ENCODE measurements at places on chromosomes 1 and 21.

DNA sequence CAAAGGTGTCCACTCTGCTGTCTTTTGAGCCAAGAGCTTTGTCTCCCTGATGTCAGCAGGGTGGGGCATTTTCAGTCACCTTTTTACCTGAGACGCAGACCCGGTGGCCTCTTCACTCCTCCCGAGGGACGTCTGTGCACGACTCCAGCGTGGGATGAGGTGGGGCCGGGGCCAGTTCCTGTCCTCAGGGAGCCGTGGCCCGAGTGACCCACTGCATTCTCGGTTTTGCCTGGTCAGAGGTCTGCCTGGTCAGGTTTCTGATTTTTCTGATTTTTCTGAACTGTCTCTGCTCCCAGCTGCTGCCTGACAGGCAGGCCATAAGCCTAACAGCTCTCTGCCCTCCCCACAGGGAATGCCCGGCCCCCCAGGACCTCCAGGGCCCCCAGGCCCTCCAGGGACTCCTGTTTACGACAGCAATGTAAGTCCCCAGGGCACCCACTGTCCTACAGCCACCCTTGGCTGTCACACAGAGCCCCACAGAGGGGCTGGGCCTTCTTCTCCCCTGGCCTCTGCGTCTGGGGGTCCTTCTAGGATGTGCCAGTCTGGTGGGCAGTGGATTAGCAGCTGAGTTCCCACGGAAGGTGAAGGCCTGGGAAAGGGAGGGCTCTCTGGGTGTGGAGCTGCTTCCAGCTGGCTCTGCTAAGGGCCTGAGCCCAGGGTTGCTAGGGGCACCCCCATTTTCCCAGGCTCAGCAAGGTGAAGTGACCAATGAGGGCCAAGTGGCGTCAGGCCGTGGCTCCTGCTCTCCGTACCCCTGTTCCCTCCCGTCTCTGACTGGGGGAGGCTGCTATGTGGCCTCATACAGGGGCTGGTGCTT lies 45.9 kb downstream of the SLC19A1 start:
- no peak for DNase-seq

GRCh38 chr1:27664291-27664690 lies 7.7 kb downstream of the IFI6 start:
- DNase-seq = no peak

- DNase-seq = no peak
These were observed 102.1 kb downstream of the RUNX1 start for GRCh38 chr21:34946916-34947534.

GRCh38 chr1:109975718-109976117 lies 8.8 kb upstream of the AHCYL1 start:
- no peak for DNase-seq

GRCh38 chr1:220682901-220683576 lies 7.1 kb upstream of the C1orf115 start:
- no peak for DNase-seq

- DNase-seq = no peak
These were observed 480.4 kb upstream of the CAMK1G start for GRCh38 chr1:209103092-209103491.

DNA sequence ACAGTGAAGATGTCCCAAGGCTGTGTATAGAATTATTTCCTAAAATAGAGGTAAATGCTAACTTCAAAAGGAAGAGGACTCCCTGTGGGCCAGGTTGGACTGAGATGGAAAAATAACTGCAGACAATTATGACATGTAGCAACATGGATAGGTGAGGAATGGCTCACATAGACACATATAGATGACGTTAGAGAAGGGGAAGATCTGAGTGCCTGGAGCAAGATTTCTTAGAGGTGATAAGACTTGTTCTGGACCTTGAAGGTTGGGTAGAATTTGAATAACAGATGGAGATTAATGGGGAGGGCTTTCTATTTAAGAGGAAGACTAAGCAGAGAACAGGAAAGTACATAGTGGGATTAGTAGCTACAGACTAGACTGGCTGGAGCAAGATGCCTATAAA lies 76.9 kb downstream of the C1orf21 start:
- no peak for DNase-seq

- DNase-seq = no peak
These were observed 569.0 kb downstream of the PTPRU start for GRCh38 chr1:29805122-29805895.

GRCh38 chr1:38805036-38805435 lies 54.5 kb downstream of the RRAGC start:
- DNase-seq = no peak

DNA sequence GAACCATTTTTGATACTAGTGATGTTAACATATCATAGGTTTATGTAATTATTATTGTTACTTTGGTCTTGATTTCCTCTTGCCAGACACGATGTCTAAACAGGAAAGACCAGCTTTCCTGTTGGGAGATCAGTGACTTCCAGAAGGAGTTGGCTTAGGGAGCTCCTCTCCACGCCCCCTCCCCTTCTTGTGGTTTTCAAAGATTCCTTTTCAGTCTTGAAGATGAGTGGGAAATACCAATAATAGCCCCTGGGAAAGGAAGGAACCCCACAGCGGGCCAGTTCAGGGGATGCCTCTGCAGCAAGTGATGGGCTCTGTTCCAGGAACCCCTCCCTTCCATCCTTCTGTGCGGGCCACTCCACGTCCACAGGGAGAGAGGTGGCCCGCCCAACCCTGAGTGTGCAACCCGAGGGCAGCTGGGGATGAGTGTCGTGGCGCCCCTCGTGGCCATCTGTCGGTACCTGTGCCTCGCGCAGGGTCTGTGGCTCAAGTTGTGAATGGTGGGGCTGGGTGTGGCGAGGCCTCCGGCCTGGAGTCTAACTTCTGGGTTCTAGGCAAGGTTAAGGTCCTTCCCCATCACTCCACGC lies 65.7 kb downstream of the TLR5 start:
- no peak for DNase-seq

DNA sequence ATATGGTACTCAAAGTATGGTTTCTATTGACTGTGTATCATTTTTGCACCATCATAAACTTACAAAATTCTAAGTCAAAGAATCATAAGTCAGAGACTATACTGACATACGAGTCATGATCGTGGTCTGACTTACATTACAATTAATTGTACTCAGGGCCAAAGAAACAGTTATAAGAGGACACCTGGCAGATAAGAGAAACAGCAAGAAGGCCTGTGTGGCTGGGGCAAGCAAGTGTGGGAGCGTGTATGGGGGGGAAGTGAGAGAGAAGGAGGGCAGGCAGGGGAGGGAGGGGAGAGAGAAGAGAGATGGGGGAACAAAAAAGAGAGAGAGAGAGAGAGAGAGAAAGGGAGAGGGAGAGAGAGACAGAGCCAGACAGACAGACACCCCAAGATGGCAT lies 70.9 kb downstream of the RERE start:
- DNase-seq = no peak

DNA sequence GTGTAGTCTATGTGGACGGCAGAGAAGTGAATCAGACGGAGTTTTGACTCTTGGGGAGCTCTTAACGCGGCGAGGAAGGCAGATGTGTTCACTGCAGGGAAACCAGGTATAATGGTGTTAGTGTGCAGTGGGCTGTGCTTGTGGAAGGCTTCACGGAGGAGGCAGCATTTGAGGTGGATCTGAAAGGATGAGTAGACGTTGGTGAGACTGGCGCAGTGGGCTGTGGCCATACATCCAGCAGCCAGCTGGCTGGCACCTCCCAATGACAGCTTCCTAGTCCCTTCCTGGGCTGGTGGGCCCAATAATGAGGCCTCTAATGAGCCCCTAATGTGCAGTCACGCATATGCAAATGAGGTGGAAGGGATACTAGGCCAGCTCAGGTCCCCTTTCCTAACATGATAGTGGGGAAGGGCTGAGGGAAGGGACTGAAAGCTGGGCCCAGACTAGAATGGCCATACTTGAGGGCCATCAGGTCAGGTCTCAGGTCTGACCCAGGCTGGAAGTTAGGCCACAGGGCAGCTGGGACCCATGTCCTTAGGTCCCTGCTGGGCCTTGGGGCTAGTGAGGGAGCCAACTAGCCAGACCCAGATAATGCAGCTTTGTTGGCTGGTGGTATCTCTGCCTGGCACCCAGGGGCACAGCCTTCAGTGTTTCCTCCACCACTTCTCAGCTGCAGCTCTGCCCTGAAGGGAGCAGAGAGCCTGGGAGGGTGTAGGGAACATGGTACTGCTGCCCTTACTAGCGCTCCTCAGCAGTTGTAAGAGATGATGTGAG lies 3.8 kb downstream of the MAP7D1 start:
- DNase-seq = no peak

GRCh38 chr1:177355575-177355974 lies 184.8 kb downstream of the BRINP2 start:
- DNase-seq = no peak

GRCh38 chr1:53949023-53949990 lies 3.2 kb downstream of the LRRC42 start:
- DNase-seq = no peak

GRCh38 chr1:213266983-213267772 lies 216.1 kb downstream of the RPS6KC1 start:
- DNase-seq = no peak

DNA sequence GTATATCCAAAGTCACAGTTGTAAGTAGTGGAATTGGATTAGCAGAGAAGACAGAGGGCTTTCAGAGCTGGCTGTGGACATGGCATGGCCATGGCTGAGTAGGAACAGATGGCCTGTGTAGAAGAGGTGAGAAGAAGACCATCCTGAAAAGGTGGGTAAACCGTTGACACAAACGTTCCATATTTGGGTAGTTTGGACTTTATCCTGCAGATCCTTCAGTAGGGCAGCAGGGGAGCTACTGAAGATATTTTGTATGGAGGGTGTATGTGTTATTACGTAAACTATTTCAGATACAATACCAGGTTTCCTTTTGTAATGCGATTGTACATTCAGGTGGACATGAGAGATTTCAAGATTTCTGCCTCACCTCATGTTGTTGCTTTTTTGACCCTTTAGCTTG lies 1.6 kb downstream of the UTP11 start:
- no peak for DNase-seq

GRCh38 chr1:220003015-220003414 lies 43.3 kb downstream of the EPRS1 start:
- DNase-seq = no peak

GRCh38 chr21:34077888-34078287 lies 4.5 kb downstream of the MRPS6 start:
- DNase-seq = no peak

GRCh38 chr1:156074661-156075060 lies 7.6 kb downstream of the MEX3A start:
- no peak for DNase-seq

- peak; percentile 50 for DNase-seq
These were observed 59.8 kb downstream of the CAPN2 start for GRCh38 chr1:223771814-223772770.

DNA sequence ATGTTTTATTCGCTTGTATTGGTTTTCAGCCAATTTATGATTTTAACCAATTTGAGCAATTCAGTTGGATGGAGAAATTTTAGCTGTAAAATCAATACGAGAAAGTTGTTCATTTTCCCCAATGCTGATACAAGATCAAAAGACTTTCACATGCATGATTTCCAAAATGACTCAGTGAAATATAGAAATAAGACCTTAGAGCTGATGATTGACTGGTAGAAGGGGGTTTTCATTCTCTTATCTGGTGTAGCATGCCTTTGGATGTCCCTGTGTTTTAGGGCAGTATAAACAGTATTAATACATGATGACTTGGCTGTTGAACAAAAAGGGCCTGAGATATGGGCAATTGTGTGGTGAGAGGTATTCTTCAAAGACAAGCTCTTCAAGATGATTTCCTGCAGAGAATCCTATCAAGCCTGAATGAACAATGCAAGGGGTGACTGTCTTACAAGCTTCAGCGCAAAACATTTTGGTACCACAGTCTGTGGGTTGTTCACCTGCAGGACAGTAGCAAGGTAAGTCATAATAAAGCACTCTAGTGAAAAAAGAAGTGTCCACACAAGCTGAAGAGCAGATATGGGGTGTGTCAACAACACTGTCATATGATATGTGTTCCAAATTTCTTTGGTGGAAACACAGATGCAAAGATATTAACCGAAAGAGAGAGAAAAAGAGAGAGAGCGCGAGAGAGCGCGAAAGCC lies 156.2 kb downstream of the TNFSF18 start:
- DNase-seq = no peak

- DNase-seq = no peak
These were observed 137.9 kb upstream of the F3 start for GRCh38 chr1:94679332-94680038.

- no peak for DNase-seq
These were observed at the start of gene CACNA1E for GRCh38 chr1:181483285-181484195. Gene CACNA1E (plus strand): TSS chr1:181483517. CDS start chr1:181483745, 228 bp downstream.

GRCh38 chr1:51073456-51073855 lies 28.6 kb upstream of the C1orf185 start:
- no peak for DNase-seq

DNA sequence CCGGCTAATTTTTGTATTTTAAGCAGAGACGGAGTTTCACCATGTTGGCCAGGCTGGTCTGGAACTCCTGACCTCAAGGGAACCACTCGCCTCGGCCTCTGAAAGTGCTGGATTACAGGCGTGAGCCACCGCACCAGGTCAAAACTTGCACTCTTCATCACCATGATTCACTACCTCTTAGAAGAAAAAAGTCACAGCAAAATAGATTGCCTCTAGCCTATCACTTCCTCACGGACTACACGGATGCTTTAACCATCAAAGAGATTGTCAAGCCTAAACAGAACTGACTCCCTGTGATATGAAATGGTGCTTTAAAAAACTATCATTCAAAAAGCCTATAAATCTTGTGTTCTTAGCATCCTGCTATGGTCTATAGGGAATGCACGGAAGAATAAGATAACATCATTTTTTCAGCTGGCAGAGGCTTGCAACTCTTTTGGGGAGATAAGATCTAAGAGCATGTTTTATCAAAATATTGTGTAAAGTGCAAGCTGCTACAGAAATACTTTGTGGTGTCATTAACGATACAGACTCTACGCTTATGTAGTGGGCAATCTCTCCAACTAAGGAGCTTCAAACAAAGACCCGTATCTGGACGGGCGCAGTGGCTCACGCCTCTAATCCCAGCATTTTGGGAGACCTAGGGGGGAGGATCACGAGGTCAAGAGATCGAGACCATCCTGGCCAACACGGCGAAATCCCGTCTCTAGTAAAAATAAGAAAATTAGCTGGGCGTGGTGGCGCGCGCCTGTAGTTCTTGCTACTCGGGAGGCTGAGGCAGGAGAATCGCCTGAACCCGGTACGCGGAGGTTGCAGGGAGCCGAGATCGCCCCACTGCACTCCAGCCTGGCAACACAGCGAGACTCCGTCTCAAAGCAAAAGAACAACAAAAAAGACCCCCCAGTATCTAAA lies 966 bp downstream of the TFB2M start:
- DNase-seq = no peak
